ENCODE measurements at places on chromosomes 2 and 18.
A peak's percentile ranks its signal among the peaks of the same experiment; 100 is the strongest.

DNA sequence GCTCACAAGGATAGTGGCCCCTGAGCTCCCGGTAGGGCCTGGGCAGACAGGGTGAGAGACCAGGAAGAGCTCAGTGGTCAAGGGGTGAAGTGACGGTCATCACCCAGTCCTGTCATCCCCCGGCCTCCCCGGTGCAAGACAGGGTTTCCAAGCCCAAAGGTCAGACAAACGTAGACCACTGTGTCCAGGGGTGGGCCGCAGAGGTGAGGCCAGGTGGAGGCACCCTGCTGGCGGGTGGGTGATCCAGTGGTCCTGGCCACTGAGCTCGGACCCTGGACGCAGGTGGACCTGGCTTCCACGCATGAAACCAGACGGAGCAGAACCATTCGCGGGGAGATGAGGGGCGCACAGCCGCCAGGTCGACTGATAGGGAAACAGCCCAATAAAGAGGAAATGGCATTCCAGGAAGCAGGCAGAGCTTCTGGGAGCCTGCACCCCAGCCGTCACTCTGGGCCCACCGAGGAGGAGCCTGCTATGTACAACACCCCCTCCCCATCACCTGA, 14.4 kb upstream of the SNED1 start:
- no peak for DNase-seq

- DNase-seq = peak; percentile 56
Observed at GRCh38 chr2:72198532-72199241, 51.0 kb upstream of the CYP26B1 start.

DNA sequence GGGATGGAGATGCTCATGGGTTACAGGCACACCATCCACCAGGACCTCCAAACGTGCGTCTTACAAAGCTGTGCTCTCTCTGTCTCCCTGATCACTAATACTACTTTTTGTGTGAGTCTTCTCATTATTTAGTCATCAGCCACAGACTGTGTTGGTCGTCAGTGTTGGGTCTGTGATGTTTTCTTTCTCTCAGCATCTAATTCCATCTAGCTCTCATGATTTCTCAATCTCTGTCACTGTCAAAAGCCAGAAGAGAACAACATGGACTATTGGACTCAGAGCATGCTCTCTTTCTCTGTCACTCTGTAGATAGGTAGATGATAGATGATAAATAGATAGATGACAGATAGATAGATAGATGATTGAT, 6.0 kb upstream of the ARL4C start:
- DNase-seq = no peak

GRCh38 chr2:172550419-172550818, 5.5 kb upstream of the PDK1 start:
- no peak for DNase-seq

DNA sequence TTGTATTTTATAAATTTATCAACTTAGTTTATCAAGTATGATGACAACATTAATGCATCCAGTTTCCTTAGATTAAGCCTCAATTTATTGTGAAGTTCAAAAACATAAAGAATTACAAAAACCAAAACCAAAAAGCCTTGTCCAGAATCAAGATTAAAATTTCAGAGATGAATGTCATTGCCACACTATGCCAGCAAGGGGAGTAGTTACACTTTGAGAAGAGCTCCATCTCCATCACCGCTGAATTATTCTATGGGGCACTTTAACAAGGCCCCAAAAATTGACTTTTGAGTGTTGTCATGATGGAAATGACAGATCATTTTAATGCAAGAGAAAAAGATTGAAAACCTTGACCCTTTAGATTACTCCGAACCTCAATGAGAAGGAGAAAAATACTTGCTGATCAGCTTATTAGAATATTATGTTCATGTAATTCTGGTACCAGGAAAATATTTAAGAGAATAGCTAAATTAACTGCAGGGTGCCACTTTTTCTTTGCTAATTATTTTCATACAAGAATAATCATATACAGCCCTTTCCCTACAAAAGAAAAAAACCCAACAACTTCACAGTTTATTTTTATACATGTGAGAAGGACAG, 152.5 kb upstream of the AQP4 start:
- DNase-seq = no peak

DNA sequence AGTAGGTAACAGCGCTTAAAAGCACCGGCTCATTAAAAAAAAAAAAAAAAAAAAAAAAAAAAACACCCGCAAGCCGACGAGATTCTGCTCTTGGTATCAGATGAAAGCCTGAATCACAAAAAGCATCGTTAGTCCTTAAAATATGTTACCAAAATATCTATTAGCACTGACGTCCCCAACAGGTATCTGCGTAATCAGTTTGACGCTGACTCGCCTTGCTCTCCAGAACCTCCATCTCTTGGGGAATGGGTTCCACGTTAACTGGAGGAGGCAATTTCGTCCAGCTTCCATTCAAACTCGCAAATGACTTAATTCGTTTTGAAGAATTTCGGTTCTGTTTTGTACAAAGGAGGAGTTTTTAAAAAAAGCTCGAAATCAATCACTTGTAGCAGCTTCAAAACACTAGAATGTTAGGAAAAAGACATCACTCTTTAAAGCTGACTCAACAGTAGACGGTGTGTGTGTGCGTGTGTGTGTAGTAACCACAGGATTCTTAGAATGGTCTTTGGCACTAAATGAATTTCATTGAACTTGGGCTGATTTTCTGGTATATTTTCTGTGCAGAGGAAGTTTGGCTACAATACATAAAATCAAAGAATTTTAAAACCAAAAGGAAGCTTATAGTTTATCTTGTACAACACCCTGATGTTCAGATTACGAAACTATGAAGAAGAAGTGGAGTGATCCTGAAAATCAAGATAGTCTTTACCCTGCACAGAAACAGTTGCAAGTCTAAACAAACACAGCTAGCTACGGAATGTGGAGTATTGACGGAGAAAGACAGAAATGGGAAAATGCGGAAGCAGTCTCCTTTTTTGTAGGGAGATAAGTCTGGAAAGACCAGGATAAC, 1.1 kb upstream of the PGAP1 start:
- peak; percentile 70 for DNase-seq

DNA sequence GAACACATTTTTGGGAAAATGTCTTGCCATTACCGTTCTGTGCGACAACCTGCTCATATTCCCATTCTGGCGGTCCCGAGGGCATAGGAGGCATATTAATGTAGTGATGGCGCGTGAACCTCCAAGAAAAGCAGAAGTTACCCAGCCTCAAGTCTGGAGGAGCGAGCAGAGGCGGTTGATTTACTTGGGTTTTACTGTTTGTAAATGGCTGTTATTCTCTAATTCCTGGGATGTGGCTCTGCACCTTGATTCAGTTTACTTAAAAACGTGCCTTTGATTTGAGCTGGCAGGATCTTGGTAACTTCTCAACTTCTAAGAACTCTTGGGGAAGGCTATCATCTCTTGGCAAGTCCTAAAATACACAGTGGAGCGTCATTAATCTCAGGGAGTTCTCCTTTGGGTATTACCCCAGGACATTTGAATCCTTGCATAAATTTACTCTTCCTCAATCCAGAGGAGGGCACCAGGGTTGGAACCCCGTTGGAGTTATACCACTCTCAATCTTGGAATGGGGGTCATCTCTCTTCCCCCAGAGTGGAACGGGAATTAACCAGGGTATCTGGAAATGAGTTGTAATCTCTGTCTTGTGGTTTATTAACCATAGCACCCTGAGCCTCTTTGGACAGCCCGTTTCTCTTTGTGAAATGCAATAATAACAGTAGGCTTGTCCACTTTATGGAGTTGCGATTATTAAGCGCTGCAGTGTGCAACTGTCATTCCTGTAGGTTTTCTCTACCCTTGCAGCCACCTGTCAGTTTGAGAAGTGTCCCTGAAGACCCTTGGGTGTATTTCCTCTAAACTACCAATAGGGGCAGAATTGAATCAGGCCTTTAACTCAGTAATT, 2.1 kb downstream of the HK2 start:
- peak; percentile 23 for DNase-seq

DNA sequence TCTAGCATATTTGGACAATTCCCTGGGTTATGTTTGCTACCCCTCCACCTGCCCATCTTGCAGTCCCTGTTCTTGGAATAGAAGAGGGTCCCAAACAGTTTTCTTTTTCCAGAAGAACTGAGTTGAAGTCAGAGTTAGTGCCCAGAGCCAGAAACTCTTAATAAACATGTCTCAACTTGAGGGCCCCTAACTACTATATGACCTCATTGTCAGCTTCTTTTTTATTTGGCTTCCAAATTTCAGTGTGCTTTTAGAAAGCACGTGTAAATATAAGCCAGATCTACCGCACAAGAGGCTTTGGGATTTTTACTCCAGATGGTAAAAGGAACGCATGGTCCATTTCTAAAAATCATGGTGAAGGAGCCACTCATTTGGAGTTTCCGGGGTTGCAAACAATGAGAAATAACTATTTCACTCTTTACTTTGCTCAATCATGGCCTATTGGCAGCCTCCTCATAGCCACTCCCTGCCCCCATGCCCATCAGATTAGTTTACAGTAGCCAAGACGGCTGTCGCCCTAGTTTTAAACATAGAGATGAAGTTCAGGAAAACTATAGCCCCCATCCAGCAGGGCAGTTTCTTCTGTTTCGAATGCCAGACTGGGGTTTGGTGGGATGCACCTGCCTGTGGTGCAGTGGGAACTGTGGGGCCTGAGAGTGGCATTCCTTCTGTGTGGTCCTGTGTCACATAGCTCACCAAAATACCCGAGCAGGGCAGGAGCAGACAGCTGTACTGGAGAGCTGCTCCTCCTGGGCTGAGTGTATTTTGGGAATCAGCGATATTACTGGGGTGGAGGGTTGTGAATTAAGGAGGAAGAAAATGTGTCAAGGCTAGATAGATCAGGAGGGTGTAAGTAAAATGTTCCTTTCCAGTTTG, 1.7 kb downstream of the MAPRE3 start:
- no peak for DNase-seq

- no peak for DNase-seq
Observed at GRCh38 chr2:18154812-18155211, 276.3 kb downstream of the KCNS3 start.

DNA sequence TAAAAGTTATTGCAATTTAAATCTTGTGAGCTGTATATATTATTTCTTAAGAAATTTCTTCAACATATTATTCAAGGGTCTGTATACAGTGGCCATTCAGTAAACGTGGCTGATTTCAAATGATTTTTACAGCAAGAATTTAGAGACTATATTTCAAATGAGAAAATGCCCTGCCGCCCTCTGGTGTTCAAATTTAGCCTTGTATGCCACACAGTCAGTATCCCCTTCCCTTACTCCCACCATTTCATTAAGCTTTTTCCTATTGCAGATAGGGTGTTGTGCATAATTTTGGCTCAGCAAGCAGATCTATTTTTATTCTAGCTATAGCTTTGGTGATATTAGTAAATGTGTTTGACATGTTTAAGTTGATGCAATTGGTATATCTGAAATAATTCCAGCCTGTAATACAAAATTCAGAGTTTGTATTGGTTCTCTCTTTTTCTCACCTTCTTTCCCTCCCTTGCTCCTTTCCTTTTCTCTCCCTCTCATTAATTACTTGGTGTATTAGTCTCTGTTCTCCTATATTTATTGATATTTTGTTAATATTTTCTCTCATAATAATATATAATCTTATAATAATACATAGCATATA, 22.8 kb upstream of the SCN7A start:
- DNase-seq = no peak

DNA sequence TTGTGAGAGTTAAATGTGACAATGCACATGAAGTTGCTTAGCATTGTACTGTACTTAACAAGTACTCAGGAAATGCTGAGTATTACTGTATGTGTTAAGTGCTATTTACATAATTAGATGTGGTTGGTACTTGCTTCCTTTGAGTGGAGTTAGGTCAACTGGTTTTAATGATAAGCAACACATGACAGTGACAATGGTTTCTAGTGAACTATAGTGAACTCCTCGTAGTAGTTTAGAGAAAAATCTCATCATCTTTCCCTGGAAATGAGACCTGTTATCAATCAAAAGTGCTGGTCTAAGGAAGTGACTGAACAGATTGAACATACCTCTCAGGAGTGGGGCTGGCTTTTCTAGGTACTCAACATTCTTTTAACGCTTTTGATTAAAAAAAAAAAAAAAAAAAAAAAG, 29.2 kb upstream of the ZDBF2 start:
- DNase-seq = no peak

GRCh38 chr18:27839141-27839540, 337.8 kb downstream of the CDH2 start:
- DNase-seq = peak; percentile 11

DNA sequence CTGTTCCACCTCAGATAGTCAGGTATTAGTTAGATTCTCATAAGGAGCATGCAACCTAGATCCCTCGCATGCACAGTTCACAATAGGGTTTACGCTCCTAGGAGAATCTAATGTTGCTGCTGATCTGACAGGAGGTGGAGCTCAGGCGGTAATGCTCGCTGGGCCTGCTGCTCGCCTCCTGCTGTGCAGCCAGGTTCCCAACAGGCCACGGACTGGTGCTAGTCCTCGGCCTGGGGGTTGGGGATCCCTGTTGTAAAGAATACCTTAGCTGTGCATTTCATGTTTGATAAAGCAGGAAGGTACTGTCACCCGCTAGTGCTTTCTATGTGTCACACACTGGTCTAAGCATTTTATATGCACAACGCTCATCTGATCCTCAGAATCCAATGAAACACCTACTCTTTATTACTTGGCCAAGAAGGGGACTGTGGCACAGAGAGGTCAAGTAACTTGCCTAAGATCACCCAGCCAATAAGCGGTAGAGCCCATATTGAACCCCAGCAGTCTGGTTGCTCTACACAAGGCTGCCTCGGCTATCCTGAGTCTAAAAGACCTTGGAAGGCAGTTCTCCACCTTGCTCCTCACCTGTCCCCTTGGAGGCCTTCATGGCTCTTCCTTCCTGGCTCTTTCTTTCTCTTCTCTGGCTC, 35.8 kb downstream of the SLC4A3 start:
- no peak for DNase-seq

GRCh38 chr2:28681606-28682005, 70.0 kb upstream of the PPP1CB start:
- no peak for DNase-seq

DNA sequence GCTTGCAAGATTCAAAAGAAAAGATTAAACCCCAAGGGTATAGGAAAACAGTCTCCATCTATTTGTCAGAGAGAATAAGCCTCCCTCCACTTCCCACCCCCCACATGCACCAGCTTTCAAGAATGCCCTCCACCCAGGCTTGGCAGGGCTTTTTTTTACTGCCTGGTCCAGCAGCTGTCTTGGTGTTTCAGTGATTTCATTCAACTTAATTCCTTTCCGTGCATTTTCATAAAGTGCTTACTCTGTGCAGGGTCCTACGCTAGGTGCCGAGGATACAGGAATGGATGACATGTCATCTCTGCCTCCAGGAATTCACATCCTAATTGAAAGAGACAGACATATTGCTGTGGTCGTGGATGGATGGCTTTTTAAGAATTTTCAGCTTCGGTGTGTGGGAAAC, 117.9 kb downstream of the LRATD1 start:
- DNase-seq = no peak

DNA sequence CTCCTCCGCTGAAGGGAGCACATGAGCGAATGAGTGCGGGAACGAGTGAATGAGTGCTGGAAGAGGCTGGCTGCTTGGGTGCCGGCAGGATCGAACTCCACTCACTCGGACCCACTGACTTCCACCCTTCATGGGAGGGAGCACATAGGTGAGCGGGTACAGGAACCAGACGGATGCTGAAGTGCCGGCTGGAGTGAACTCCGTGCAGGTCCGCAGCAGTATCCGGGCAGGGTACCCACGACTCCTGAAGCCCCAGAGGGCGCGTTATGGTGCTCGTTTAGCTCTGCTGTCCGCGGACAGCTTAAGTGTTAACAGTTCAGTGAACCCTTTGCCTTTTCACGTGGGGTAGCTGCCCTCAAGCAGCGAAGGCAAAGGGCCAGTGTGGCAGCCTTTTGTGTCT, 23.2 kb downstream of the RPRM start:
- no peak for DNase-seq

- DNase-seq = peak; percentile 77
Observed at GRCh38 chr2:48531141-48531648, 1.2 kb downstream of the STON1 start.
